ENCODE measurements at places on chromosomes 4 and X.

DNA sequence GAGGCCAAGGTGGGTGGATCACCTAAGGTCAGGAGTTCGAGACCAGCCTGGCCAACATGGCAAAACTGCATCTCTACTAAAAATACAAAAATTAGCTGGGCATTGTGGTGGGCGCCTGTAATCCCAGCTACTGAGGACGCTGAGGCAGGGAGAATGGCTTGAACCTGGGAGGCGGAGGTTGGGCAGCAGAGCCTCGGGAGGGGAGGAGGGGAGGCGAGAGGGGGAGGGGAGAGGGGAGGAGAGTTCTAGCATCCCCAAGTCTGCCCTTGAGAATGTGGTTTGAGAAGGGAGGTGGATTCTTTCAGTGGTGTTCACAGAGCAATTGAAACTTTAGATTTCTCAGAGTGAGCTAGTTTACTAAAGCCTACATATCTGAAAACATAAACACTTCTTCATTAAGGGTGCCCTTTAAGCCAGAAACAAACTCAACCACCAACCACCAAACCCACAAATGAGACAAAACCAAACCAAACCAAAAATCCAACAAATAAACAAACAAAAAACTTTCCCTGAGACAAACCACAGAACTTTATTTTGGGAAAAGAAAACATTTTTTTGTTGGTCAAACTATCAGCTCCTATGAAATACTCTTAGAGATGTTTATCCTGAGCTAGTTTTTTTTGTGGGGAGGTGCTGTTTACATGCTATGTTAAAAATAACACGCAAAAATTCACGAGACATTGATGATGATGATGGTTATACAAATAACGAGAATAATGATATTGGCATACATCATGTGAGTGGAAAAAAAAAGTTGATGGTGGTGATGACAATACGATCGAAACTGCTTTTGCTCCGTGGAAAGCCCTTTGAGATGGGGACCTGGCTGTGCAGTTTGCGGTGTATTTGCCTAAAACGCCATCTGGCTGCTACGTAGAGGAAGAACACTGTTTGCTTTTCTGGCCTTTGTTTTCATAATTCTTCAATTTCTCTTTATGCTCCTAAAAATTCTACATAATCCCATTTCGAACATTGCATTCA is 98.2 kb upstream of the PRKX start:
- DNase-seq, result peak; percentile 17

DNA sequence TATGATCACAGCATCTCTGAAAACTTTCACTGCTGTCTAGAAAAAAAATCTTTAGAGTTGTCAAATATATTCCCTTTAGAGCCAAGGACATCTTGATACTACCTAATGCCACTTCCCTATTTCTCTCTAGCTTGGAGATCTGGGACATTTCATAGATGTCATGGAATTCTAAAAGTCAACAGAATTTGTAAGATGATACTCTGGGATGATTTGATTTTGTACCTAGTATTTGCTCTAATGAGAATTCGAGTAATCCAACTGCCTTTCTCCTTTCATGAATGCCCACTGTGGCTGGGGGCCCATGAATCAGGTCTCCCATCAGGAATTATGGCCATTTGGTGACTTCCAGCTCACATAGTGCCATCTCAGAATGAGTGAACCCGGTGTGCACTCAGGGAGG is 73.2 kb downstream of the NHS start:
- DNase-seq, result no peak

- no peak for DNase-seq
Measured at GRCh38 chr4:4607336-4608213, 65.7 kb upstream of the STX18 start.

DNA sequence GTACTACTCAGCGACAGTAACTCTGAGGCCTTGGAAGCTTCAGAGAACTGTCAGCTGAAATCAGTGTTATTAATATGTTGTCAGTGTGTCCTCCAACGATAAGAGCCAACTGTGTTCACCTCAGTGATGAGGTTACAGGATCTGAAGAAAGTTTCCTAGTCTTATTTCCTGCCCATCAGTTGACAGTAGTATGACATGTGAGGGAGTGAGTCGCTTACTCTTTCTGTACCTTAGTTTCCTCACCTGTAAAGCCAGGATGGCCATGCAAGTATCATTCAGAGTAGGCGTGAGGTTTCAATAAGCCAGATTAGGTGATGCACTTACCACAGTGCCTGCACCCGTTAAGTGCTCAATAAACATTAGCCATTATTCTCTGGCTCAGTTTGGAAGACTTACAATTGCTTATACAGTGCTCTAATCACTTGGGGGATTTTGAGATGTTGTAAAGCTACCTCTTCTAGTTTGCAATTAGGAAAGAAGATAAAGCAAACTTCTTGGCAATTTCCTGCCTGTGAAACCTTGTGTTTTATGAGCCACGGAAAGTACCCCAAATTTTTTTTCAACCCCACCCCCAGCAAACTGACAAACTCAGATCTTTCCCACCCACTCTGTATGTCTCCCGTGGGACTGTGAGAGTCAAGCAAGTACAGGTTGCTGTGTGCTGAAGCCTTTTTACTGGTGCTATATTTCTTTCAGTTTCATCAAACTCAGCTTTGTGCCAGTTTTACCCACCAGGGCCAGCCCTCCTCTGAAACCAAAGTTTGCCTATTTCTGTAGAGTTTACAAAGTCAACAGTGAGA is 62.2 kb downstream of the ANXA3 start:
- DNase-seq, result no peak

DNA sequence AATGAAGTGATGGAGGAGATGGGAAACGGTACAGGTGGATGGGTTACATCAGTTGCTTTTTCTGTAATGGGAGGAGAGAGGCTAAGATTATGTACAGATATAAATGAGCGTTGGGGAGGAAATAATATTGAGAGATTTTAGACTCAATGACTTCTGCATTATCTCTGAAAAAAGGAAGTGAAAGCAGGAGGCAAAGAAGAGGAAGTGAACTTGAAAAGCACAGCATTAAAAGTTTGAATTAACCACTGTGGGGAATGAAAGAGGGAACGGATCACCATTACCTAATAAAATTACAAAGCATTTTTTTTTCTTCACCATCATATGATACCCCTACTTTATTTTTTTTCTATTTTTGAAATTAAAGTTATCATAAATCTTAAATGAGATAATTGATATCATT is 1025.5 kb downstream of the RPA4 start:
- no peak for DNase-seq

DNA sequence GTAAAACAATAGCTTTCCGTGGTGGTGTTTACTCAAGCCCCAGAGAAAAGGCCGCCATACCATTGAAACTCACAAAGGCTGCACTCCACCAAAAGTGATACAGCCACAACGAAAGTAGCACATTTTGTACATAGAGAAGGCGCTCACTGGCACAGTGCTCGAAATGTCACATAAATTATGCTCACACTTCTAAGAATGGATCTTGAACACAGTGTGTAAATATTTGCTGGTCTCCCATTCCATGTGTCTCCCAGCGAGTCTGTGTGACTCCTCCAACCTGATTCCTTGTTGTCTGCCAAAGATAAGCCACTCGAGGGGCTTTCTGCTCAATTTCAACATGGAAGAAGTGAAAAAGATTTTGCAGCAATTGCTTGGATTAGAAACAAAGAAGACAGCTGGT is 234.0 kb upstream of the VCX3A start:
- DNase-seq, result no peak

DNA sequence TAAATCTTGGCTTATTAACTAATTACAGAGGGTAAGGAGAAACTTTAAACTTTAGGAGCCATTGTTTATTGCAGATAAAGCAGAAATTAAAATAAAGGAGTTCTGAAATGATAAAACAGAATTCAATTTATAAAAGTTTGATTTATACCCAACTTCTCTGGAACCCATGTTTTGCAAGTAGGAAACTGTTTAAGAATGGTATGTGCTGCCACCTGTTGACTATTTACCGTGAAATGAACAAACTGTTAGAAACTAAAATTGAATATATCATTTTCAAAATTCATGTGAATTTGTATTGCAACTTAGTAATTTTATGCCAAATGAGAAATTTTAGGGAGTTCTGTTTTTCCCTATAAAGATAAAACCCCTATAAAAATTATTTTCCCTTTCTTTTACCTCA is 11.0 kb upstream of the TBC1D8B start:
- DNase-seq, result no peak
